ENCODE measurements at places on chromosomes 5 and 9. TPM values are rescaled to one million over a fixed set of nuclear protein-coding genes. Genes with fewer than 3 reads are reported as not detected.

HAVCR2 gene
- 2.3 TPM for total RNA-seq

PCAT7 gene
- not detected for total RNA-seq

DAB2IP gene
- total RNA-seq, result 34.9 TPM

DNA sequence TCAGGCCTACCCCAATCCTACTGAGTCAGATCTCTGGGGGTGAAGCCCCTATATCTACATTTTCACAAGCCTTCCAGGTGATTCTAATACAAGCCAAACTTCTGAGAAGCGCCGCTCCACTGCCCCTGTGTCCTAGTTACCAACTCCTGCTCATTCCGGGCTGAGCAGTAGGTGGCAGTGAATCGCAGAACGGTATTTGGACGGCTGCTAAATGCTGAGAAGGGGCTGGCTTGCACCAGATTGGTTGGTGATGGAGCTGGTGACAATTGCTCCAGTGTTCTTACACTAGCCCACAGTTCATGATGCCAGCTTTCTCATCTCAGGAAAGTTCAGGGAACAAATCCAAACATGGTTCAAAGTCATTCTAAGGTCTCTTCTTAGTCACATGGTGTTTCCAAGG lies 31.1 kb upstream of the FGF1 start:
- DNase-seq, result peak; percentile 60

- DNase-seq, result no peak
Observed at GRCh38 chr5:106451998-106452397, 1218.7 kb downstream of the EFNA5 start.

DNA sequence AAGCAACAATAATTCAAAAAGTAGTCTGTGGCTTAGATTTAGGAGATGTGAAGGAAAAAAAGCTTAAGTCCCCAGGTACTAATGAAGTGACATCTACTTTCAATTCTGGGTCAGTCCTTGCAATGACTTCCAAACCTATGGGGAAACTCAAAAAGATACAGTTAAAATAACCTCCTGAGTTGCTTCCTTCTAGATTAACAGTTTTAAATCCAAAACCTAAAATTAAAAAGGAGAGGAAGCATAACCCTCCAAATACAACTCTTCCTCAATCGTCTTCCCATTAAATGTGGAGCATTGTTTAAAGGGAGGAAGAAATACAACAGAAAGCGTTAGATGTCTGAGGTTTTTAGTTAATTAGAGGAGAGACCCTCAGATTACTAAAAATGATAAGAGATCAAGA lies 75.7 kb downstream of the AGTPBP1 start:
- no peak for DNase-seq

DNA sequence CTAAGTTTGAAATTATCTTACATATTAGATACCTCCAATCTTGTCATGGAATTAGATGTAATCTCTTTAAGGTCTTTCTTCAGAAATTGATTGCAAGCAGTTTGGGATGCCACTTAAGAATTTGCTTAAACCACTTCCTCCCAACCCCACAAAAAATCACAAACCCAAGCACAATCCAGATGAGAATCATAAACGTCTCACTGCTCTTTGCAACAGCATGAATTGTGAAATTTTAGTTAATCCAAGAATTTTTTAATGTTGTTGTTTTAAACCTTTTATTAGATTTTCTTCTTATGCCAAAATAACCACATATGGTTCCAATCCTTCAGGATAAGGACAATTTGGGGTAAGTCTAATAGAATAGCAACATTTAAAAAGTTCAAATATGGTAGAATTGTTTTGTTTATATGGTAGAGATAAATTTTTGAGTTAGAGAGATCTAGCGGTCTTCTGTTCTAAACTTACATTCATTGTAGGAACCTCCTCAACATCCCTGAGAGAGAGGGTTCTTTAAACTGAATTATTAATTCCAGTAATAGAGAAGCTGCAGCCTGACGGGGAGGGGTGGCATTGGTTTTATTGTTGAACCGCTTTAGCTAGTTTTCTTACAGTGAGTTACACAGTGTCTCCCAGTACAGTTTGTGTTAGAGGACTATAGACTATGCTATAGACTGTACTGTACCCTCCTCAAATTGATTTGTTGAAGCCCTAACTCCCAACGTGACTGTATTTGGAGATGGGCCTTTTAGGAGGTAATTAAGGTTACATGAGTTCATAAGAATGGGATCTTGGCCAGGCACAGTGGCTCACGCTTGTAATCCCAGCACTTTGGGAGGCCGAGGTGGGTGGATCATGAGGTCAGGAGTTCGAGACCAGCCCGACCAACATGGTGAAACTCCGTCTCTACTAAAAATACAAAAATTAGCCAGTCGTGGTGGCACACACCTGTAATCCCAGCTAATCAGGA lies 24.8 kb upstream of the IL6ST start:
- no peak for DNase-seq

GRCh38 chr5:14591548-14591947 lies 10.0 kb downstream of the OTULINL start:
- DNase-seq, result no peak

GRCh38 chr9:132516911-132517310 lies 65.5 kb upstream of the BARHL1 start:
- no peak for DNase-seq

DNA sequence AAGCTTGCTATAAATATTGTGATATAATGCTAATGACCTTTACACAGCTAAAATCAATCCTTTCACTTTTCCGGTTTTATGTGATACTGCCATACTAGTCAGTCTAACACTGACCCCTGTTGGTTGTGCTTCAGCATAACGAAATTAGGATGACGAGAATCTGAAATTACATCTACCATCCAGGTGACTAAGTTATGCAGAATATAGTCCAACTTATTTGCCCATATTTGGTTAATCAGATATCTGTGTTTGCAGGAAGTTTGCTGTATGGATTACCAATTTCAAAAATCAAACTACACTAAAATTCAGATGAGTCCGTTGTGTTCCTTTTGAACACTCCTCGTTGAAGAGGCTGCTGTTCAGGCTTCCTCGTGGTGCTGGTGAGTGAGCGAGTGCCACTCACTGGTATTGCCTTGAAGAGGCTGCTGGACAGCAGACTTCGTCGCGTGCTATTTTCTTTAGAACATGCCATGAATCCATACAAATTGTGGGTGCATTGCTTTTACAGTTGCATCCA lies 32.5 kb downstream of the TENT4A start:
- DNase-seq, result no peak

- no peak for DNase-seq
Observed at GRCh38 chr9:90176901-90177300, 465.7 kb downstream of the DIRAS2 start.

DNA sequence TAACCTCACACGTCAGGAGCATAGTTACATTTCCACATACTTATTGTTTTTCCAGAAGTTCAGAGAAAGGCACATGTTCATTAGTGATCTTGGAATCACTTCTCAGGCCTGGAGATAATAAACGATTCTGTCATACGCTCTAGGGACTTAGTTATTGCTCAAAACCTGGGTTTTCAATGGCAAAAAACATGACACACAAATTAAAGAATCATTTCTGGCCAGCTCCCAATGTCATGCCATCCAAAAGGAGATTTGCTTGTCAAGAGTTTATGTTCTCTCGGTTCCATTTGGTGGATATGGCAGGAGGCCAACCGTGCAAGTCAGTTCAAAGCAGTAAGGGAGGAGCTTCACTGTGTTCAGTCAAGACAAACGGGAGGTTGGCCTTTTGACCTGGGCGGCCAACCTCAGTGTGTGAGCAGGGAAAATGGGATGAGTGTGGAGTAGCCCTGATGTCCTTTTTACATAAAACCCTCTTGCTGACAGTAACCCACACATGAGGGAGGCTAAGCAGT lies 123.4 kb downstream of the NXNL2 start:
- peak; percentile 19 for DNase-seq

DNA sequence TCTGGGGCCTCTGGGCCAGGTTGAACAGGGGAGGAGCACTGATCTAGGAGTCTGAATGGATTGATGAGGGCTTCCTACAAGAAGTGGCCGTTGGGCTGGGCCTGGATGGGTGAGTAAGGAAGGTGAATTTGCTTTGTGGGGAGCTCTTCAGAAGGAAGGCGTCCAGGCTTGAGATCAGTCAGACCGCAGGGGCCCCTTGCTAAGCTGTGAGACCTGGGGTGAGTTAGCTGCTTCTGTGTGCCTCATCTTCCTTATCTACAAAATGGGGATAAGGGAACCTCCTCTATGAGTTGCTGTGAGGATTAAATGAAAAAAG lies 1.1 kb upstream of the SYNPO start:
- DNase-seq, result no peak

DNA sequence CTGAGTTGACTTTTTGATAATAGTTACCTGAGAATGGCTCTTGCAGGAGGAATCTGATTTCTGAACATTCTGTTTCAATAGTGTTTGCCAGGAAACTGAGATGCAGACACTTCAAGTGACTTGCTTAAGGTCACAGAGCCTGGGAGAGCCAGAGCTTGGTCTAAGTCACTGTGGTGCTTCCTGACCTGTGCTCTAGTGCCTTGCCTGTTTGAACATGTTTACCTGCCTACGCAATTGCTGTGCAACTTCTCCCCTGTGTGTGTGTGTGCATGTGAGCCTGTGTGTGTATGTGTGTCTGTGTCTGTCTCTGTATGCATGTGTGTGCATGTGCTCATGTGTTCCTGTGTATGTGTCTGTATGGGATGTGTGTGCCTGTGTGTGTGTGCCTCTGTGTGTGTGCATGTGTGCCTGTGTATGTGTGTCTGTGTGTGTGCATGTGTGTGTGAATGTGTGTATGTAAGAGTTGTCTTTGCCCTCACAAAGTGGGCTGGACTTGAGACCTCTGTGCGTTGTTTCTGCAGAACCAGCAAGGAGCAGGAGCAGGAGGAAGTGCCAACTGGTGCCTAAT lies 185.8 kb downstream of the GADD45G start:
- no peak for DNase-seq

DNA sequence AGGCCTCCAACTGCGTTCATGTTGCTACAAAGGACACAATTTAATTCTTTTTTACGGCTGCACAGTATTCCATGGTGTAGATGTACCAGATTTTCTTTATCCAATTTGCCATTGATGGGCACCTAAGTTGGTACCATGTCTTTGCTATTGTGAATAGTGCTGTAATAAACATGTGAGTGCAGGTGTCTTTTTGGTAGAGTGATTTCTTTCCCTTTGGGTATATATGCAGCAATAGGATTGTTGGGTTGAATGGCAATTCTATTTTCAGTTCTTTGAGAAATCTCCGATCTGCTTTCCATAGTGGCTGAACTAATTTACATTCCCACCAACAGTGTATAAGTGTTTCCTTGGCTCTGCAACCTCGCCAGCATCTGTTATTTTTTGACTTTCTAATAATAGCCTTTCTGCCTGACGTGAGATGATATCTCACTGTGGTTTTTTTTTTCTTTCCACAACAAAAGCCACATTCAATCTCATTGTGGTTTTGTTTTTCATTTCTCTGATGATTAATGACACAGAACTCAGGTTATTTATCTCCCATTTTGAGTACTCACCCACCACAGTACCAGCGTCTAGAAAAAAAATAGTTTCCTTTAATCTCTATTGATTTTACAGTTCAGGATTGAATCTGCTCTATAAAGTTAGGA lies 21.9 kb downstream of the ARRDC3 start:
- DNase-seq, result no peak

Data from body of pancreas (tissue), 4 donors.